HL-60 (cell line): ENCODE measurements at places on chromosomes 11 and 22.

- DNase-seq, result no peak
These were observed 24.0 kb upstream of the COMT start for GRCh38 chr22:19917389-19918138.

DNA sequence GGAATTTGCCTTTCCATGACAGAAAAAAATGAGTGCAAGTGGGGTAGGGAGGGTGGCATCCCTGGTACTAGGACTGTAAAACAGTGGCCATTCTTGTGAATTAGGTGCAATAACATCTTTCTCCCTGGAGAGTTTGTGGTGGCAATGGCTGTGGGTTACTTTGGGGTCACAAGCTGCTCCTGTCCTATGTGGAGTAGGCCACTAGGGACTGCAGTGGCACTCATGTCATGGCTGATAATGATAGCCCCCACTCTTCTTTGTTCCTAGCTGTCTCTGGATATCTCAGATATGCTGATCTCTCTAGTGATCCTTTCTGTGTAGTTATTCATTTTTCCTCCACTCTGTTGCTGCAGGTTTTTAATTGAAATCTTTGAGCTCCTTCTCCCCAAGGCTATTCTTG lies 270.5 kb upstream of the CHORDC1 start:
- DNase-seq, result no peak

- no peak for DNase-seq
These were observed 56.2 kb downstream of the BRD1 start for GRCh38 chr22:49771266-49772065.

- DNase-seq, result no peak
These were observed 156.8 kb upstream of the BDNF start for GRCh38 chr11:27857014-27857413.

DNA sequence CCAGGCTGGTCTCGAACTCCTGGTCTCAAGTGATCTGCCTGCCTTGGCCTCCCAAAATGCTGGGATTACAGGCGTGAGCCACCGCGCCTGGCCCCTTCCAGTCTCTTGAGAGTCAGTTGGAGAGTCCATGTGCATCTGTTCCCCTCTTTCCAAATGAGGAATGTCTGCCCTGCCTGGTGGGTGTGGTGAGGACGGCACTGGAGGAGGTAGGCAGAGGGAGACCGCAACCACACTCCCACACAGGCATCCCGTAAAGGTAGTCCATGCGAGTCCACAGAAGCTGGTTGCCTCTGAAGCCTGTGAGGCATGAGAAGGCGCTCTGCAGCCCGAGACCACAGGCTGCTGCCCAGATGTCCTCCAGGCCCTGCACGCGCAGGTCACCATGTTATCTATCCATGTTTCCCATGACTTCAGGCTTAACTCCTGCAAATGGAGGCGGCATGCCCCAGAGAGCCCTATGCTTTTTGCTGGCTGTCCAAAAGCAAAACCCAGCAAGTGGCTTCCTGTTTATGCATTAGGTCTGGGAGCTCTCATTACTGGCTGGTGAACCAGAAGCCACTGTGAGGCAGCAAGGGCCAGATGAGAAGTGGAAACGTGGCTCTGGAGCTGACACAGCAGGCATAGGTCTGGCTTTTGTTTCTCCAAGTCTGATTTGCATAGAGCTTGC lies 43.4 kb downstream of the GRIK4 start:
- no peak for DNase-seq
